ENCODE measurements at places on chromosomes 16 and 17.

DNA sequence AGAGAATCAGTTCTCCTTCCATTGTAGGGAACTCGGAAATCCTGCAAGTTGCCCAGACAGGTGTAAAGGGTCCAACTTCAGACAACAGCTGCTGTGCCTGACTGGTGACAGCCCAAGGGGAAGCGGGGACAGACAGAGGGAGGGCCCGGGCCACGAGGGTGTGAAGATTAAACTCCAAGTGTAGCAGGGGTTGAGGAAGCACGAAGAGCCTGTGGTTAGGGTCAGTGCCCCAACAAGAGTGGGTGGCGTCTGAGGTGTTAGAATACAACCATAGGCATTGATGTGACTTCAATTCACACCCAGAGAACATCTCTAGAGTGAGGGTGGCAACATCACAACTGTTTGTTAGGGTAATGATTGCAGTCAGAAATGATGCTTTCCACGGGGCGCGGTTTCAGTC is 39.1 kb downstream of the ASPA start:
- no peak for DNase-seq

GRCh38 chr16:67179421-67180080 is 4.2 kb downstream of the MATCAP1 start:
- DNase-seq = no peak

- peak; percentile 89 for DNase-seq
Observed at GRCh38 chr17:76278952-76279741, 14.0 kb downstream of the UBALD2 start.

GRCh38 chr16:68711421-68712139 is 25.5 kb upstream of the CDH1 start:
- no peak for DNase-seq

DNA sequence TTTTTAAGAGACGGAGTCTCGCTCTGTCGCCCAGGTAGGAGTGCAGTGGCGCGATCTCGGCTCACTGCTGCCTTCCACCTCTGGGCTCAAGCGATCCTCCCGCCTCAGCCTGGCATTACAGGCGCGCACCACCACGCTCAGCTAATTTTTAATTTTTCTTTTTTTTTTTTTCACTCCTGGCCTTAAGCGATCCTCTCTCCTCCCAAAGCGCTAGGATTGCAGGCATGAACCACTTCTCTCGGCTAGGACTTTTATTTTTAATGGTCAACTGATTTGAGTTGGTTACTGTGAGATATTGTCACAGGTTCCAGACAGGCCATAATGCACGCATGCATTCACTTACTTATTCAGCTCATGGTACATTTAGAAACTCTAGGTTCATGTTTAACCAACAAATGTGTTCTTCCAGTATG is 888 bp downstream of the PIGW start:
- DNase-seq = no peak

- no peak for DNase-seq
Observed at GRCh38 chr17:73541111-73541510, 103.1 kb downstream of the SDK2 start.

GRCh38 chr16:53457670-53458069 is 23.4 kb downstream of the RBL2 start:
- no peak for DNase-seq

DNA sequence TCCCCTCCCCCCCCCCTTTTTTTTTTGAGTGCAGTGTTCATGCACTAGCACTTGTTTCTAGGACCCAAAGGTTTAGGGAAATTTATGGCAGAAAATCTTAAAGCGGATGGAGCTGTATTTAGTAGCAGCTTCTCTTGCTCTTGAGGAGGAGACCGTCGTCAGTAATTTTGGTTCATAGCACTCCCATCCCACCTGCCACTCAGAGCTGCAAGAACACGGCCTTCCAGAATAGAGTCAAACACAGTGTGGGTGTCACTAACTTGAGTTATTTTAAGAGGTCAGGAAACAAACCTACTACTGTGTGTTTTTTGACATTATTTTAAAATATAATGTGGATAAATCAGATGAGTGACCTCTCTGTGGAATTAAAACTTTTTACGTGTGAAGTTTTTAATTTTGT is 37.3 kb downstream of the SEC14L1 start:
- no peak for DNase-seq

GRCh38 chr17:79925242-79925957 is 86.2 kb upstream of the CBX4 start:
- peak; percentile 63 for DNase-seq

DNA sequence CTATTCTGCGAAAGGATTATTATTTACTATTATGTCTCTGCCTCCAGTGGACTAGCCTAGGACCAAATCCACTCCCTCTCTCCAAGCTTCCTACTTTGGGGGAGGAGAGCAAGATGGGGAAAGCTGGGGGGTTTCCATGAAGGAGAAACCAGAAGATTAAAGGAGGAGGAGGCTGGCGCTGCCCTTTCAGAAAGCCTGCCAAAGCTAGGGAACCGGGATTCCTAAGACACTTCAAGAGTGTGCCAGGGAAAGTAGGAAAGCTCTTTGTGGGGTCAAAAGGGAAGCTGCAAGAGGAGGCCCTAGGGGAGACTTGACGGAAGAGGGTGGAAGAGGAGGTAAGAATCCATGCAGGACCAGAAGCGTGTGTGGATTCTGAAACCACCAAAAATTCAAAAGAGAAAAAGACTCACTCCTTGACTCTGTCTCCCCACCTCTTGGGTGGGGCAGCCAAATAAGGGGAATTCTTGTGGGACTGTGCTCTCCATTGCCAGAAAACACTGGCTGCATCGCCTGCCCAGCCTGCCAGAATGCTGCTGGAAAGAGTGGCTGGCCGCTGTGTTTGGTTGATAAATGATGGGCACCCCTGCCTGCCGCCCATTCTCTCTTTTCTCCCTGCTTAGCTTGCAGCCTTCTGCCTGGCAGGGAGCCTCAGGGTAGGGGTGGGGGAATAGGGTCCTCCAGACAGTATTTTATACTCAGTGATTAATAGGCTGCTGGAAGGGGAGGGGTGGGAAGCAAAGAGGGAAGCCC is 11.8 kb upstream of the KAT7 start:
- no peak for DNase-seq

- peak; percentile 55 for DNase-seq
Observed at GRCh38 chr17:77322514-77323412, 182.0 kb downstream of the SEC14L1 start.

- no peak for DNase-seq
Observed at GRCh38 chr17:79871131-79871530, 31.9 kb upstream of the CBX4 start.

DNA sequence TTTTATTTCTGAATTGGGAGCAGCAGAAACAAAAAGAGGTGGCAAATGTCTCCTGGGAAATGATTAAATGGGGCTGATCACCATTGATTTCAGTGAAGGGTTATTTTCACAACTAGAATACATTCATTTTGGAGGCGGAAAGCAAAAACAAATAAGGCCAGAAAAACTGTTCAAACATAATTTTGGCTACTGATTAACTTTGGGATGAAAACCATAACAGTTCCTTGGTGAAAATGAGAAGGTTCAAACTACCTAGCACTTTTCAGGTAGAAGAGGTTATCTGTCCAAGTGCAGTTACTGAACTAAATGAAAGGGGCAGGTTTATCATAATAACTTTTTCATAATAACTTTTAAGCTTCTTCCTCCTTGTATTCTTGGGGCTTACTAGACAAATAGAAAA is 718.5 kb downstream of the CDH11 start:
- DNase-seq = no peak

GRCh38 chr16:79001156-79001967 is 599.2 kb downstream of the MAF start:
- peak; percentile 76 for DNase-seq

- DNase-seq = no peak
Observed at GRCh38 chr17:8100111-8100510, 12.6 kb upstream of the ALOX12B start.

- no peak for DNase-seq
Observed at GRCh38 chr16:50335196-50335958, 33.4 kb downstream of the BRD7 start.

DNA sequence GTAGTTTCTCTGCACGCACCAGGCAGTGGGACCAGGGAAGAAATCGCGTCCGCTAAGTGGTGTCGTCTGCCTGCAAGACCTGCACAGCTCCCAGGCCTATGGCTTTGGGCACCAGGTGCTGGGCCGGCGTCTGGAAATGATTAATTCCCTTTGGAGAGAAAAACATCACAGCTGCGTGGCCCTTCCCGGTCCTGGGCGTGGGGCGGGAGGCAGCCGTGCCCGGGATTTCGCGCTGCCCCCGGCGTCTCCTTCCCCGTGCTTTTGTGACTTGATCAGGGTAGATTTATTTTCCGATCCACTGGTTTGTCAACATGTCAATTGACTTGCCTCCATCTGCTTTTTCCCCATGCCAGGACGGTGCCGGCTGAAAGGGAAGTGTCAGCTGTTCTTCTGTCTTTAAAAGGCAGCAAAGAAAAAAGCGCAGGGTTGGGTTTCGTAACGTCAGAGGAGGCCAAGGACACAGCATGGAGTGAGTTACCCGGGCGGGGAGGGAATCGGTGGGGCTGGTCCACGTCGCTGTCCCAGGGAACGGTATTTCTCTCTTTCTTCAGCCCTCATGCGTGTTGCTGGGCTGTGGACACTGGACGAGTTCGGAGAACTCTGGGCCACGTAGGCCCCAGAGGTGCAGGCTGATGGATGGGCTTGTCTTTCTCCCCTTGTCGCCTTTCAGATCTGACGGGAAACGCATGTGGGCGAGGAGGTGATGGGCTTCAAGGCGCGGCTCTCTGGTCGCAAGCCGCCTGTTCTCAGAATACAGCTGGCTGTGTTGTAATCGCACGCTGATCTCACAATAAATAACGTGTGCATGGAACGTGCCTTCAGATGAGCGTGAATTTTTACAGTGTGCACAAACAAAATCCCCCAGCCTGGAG is 188.1 kb upstream of the ZNF469 start:
- DNase-seq = no peak

GRCh38 chr17:2707721-2708584 is 3.6 kb downstream of the CLUH start:
- DNase-seq = no peak

DNA sequence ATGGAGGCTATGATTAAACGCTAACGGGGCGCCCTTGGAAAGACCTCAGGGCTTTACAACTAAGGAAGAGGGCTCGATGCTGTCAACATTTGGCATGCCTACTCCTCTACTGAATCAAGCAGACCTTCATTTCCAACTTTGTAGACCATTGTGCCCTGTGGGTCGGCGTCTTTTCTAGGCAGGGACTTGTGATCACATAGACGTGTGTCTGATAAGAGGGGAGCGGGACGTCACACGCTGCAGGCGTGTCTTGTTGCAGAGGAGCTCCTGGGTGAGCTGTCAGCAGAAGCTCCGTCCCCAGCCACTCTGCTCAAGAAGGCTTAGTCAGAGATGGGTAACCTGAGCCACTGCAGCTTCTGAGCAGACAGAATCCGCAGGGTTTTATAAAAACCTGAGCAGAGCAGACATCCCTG is 2.8 kb downstream of the MAPK8IP3 start:
- peak; percentile 69 for DNase-seq

- no peak for DNase-seq
Observed at GRCh38 chr17:39094607-39095308, 56.7 kb downstream of the PLXDC1 start.

GRCh38 chr17:81999976-82000802 is 22.5 kb downstream of the CENPX start:
- DNase-seq = no peak

- DNase-seq = no peak
Observed at GRCh38 chr17:81723651-81724209, 11.6 kb downstream of the SLC25A10 start.

GRCh38 chr17:15453246-15453645 is 14.2 kb downstream of the CDRT4 start:
- no peak for DNase-seq

- DNase-seq = no peak
Observed at GRCh38 chr17:16942141-16943031, 29.5 kb downstream of the TNFRSF13B start.

DNA sequence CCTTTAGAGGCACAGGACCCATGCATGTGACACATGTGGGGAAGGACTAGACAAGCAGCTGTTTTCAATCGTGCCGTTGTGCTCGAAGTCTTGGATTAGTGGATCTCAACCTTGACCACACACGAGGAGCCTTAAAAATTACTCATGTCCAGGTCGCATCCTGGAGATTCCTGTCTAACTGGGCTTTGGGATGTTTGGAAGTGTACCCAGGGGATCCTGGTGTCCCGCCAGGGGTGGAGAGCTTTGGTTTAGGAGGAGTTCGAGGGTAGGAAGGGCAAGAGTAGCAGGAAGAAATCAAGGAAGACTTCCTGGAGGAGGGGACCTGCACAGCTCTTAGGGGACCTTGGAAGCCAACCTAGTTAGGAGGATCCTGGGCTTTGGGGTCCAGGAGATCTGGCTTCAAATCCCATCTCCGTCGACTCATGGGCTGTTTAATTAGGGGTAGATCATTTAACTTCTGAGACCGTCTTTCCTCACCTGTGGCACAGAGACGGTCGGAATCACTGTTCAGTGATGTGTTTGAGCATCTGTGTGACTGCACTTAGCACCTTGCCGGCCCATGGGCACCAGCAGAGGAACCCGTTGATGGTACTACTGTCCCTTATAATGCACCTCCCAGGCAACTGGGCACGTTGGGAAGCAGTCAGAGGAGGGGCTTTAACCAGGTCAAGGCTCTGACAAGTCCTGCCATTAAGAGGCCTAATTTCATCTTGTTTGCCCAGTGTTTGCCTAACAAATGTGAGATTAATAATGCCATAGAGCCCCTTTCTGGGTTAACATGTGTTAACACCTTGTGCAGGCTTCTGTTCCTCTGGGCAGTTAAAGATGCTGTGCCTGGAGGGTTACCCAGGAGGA is 102.0 kb upstream of the PLCG2 start:
- DNase-seq = no peak

DNA sequence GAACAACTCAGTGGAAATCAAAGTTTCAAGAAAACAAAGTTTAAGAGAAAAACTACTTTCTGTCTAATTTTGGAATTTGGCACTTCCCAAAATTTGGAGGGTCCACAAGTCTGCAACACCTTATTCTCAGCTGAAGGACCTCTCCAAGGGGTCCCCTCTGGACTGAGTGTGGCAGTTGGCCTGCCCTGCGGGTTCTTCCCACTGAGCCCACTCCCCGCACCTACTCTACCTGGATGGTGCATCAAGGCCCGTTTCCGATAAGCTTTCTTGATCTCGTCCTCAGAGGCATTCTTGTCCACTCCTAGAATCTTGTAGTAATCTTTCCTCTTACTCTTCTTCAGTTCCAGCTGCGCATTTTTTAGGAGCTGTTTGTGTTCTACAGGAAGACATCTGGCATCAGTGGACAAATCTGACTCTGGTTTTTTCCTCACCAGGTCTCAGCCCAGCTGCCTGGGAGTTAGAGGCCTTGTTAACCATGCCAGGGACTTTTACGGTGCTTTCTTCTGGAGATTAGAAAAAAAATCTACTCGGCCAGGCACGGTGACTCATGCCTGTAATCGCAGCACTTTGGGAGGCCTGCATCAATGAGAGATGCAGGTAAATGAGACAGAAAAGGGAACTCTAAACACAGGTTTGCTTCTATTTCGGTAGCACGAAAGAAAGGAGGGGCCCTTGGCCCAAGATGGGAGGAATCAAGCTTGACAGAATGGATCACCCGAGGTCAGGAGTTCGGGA is 15.6 kb downstream of the CNP start:
- peak; percentile 31 for DNase-seq

DNA sequence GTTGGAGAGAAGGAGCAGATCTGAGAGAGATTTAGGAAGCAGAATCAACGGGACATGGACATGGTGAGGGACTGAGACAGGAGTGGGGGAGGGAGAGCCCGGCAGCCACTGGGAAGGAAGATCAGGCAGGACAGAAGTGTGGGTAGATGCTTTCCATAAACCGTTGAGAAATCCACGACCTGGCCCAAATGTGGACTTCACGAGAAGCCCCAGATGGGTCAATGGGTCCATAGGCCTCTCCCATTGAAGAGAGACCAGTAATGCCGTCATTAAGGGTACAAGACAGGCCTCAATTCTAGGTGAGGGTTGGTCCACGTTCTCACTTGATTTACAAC is 530 bp upstream of the CCL22 start:
- no peak for DNase-seq

- DNase-seq = no peak
Observed at GRCh38 chr17:49967621-49968404, 1.2 kb upstream of the DLX4 start.

Data from cardiac muscle cell (in vitro differentiated cells and primary cell).